Mammary epithelial cell (primary cell): ENCODE measurements at places on chromosomes 11 and 22. TPM values are rescaled to one million over a fixed set of nuclear protein-coding genes. Genes with fewer than 3 reads are reported as not detected.

Gene SMIM38
- not detected in 2 replicates for total RNA-seq

Gene DYNC2H1
- total RNA-seq, result 38.3 TPM

Gene C11orf52
- 0.67 TPM for total RNA-seq

Gene SCGB1A1
- total RNA-seq, result not detected

Gene BARX2
- total RNA-seq, result not detected in 2 replicates

Gene ELFN2
- total RNA-seq, result under 0.01 TPM

Gene MYBPC3
- total RNA-seq, result not detected

Gene FERMT3
- 1.5 TPM for total RNA-seq

Gene DNAJB7
- total RNA-seq, result not detected in 2 replicates

Gene LRRN4CL
- total RNA-seq, result 0.33 TPM
